A549 treated with Mapracorat at 1 μM for 4 hours (cell line): ENCODE measurements at places on chromosomes 2 and 18. TPM values are rescaled to one million over a fixed set of nuclear protein-coding genes. Genes with fewer than 3 reads are reported as not detected.

ELOA2 gene
- total RNA-seq = not detected in 5 replicates

DNAJC5G gene
- not detected in 5 replicates for total RNA-seq

AQP12A gene
- not detected in 5 replicates for total RNA-seq

RAD51AP2 gene
- not detected in 5 replicates for total RNA-seq

NCKAP5 gene
- 0.68 to 1.1 TPM (median 0.90 TPM) in 5 replicates for total RNA-seq

FOXD4L1 gene
- 0.16 to 0.63 TPM (median 0.31 TPM) in 5 replicates for total RNA-seq

ABCG8 gene
- total RNA-seq = not detected in 5 replicates

SLC20A1 gene
- total RNA-seq = 136 to 146 TPM (median 146 TPM) in 5 replicates

SERPINB10 gene
- not detected in 5 replicates for total RNA-seq

SERPINB2 gene
- total RNA-seq = not detected in 5 replicates

SERPINB11 gene
- 0.20 TPM in 1 of 5 replicates, not detected in the others for total RNA-seq

NT5C1B gene
- not detected in 5 replicates for total RNA-seq

STAT4 gene
- total RNA-seq = 3.0 to 4.5 TPM (median 4.1 TPM) in 5 replicates

EN1 gene
- 0.70 to 1.3 TPM (median 1.0 TPM) in 5 replicates for total RNA-seq

TUBA4B gene
- total RNA-seq = 0.13 to 0.28 TPM (median 0.18 TPM) in 4 of 5 replicates, not detected in the other

SLC30A3 gene
- 2.1 to 4.0 TPM (median 3.3 TPM) in 5 replicates for total RNA-seq

DSG4 gene
- not detected in 5 replicates for total RNA-seq

VAMP8 gene
- 15.7 to 19.5 TPM (median 18.1 TPM) in 5 replicates for total RNA-seq

DCDC2C gene
- total RNA-seq = 0.24 to 0.57 TPM (median 0.38 TPM) in 3 of 5 replicates, not detected in the others

MSTN gene
- total RNA-seq = not detected in 5 replicates

CERKL gene
- total RNA-seq = 0.15 to 0.43 TPM (median 0.29 TPM) in 5 replicates

ALLC gene
- 0.07 TPM in 1 of 5 replicates, not detected in the others for total RNA-seq

MOGAT1 gene
- not detected in 5 replicates for total RNA-seq

CYP26B1 gene
- 10.8 to 16.9 TPM (median 15.1 TPM) in 5 replicates for total RNA-seq

INSIG2 gene
- total RNA-seq = 10.3 to 14.2 TPM (median 11.7 TPM) in 5 replicates

OXER1 gene
- not detected in 5 replicates for total RNA-seq

LIPG gene
- total RNA-seq = 0.16 to 0.41 TPM (median 0.21 TPM) in 5 replicates

NAB1 gene
- 27.8 to 39.3 TPM (median 36.6 TPM) in 5 replicates for total RNA-seq

SCN9A gene
- total RNA-seq = 2.6 to 5.0 TPM (median 4.3 TPM) in 5 replicates

LYPD6 gene
- 0.05 to 0.11 TPM (median 0.08 TPM) in 5 replicates for total RNA-seq

MYL1 gene
- total RNA-seq = not detected in 5 replicates

L3MBTL4 gene
- total RNA-seq = not detected in 5 replicates

C2orf78 gene
- not detected in 5 replicates for total RNA-seq

LRP1B gene
- not detected in 5 replicates for total RNA-seq

TTN gene
- under 0.01 TPM in 4 of 5 replicates, not detected in the other for total RNA-seq

IL36B gene
- 0.15 to 0.34 TPM (median 0.17 TPM) in 3 of 5 replicates, not detected in the others for total RNA-seq

FOSL2 gene
- total RNA-seq = 57.1 to 78.1 TPM (median 67.6 TPM) in 5 replicates

SF3B1 gene
- total RNA-seq = 109 to 150 TPM (median 130 TPM) in 5 replicates

MAP3K19 gene
- total RNA-seq = not detected in 5 replicates

TMEM247 gene
- not detected in 5 replicates for total RNA-seq
